ENCODE measurements at places on chromosomes 12 and 14. TPM values are rescaled to one million over a fixed set of nuclear protein-coding genes. Genes with fewer than 3 reads are reported as not detected.

RAD9B gene
- total RNA-seq: 2.2 TPM

GRCh38 chr12:99024870-99025269 is 379.8 kb downstream of the APAF1 start:
- no peak overlapping the region for H3K4me3 ChIP-seq
- DNase-seq: no peak
- H3K27me3 ChIP-seq: no peaks in the 10 kb centered on the region

DNA sequence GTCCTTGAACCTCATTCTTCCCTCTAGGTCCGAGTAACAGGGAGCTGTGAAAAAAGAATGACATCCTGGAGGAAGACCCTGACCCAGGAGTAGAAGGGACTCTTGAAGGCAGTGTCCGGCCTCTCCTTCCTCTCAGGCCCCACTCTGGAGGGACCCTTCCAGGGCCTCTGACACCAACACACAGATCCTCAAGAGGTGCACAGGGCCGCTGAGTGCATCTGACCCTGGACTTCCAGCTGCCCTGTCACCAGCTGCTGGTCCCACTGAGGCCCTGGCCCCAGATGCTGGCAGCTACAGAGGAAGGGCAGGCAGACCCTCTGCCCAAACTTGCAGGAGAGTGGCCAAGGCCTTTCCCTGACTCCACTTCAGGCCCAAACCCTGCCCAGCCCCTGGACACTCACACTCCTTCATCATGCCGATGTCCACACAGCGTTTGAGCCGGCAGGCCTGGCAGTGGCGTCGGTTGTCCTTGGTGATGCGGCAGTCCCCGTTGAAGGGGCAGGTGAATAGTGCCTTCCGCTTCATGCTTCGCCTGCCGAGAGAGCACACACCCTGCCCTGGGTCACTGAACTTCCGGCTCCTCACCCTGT is 40.1 kb downstream of the VDR start:
- H3K27me3 ChIP-seq: no peaks in the 10 kb centered on the region
- H3K4me1 ChIP-seq: peaks cover 1% of the 10 kb centered on the region
- no peak overlapping the region for H3K4me3 ChIP-seq

- no peaks in the 10 kb centered on the region for H3K27me3 ChIP-seq
- H3K4me3 ChIP-seq: no peak overlapping the region
- no peak overlapping the region for H3K27ac ChIP-seq
- H3K36me3 ChIP-seq: peaks cover 2% of the 10 kb centered on the region
Measured at GRCh38 chr12:14981049-14981448, 8.2 kb downstream of the PDE6H start.

CLMN gene
- 18.3 TPM for total RNA-seq

DNA sequence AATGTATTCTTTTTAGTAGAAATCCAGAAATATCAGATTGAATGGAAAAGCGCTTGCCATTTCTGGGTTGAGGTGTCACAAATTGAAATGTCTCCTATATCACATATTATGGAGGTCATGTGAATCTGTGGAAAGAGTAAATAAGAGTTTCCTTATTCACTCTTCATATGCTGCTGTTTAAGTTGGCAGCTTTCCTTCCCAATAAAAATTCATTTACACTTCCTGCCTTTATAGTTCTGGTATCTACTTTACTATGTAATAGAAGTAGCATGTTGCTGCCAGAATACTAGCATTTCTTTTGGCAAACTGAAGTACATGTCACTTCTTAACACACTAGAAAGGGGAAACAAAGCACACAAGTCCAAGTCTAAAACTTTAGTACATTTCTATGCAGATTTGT is 60.8 kb downstream of the SDR9C7 start:
- no peaks in the 10 kb centered on the region for H3K27me3 ChIP-seq
- H3K4me3 ChIP-seq: no peak overlapping the region
- no peak for DNase-seq
- H3K36me3 ChIP-seq: no peaks in the 10 kb centered on the region
- H3K4me1 ChIP-seq: no peaks in the 10 kb centered on the region

DNA sequence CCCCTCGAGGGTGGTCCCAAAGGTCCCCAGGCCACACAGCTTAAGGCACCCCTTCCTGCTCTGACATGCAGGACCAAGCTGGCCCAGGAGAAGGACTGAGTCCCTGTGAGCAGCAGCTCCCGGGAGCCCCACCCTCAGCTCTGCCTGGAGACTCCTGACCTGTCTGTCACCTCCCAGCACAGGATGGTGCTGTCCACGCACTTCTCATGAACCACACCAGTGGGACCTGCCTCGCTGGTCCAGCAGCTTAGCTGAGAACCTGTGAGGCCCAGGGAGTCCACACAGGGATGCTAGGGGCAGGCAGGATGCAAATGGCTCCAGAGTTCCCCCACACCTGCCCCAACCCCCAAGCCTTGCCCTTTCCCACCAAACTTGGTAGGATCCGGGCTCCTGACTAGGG is 27.7 kb downstream of the CCDC85C start:
- DNase-seq: no peak
- no peak overlapping the region for H3K27ac ChIP-seq
- no peaks in the 10 kb centered on the region for H3K36me3 ChIP-seq
- H3K4me3 ChIP-seq: no peak overlapping the region

NTN4 gene
- 66.7 TPM for total RNA-seq

RFX4 gene
- not detected for total RNA-seq
